Prostate gland (tissue), 2 donors: ENCODE measurements at places on chromosomes 7 and 10.

- no peak overlapping the region for H3K27ac ChIP-seq
- no peaks in the 10 kb centered on the region for H3K4me1 ChIP-seq
- no peaks in the 10 kb centered on the region for H3K27me3 ChIP-seq
- H3K36me3 ChIP-seq = no peaks in the 10 kb centered on the region
- DNase-seq = peak; percentile 42
Measured at GRCh38 chr7:113710310-113711096, 208.3 kb downstream of the PPP1R3A start.

GRCh38 chr10:60654813-60655464 is 123.3 kb upstream of the CDK1 start:
- no peaks in the 10 kb centered on the region for H3K4me1 ChIP-seq
- H3K4me3 ChIP-seq = no peak overlapping the region
- no peaks in the 10 kb centered on the region for H3K27me3 ChIP-seq
- no peak overlapping the region for H3K27ac ChIP-seq
- H3K36me3 ChIP-seq = no peaks in the 10 kb centered on the region
- DNase-seq = no peak

DNA sequence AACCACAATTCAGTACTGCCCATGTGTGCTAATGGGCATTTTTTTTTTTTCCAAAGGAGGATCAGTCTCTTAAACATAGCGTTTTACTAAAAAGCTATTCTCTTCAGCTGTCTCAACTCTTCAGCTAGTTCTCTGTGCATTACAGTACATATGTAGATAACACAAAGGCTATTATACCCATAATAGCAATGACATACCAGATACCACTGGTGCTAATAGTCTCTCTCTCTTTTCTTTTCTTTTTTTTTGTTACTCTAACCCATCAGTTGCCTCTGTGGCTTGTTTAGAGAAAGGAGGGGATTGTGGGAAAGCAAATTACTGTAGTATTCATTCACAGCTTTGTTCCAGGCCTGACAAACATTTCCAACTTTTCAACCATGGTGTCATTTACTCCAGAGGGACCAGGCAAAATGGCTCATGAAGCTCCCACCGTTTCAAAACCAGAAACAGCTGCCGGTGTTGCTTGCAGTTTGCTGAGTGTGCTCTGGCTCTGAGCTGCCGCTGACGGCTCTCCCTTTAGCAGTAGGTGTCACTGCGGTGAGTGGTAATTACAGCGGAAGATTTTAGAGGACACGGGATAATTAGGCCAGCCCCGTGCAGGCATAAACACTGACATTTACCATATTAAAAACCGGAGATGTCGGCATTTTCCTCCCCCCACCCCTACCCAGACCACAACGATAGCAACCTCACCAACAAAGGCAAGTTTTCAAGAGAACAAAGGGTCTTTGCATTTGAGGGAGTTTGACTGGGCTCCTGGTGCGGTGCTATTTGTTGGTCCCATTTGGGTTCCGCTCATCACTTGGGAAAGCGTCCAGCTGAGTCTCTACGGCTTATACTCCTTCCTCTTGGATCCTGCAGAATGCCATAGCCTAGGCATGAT is 1005.5 kb downstream of the KCNMA1 start:
- no peak for DNase-seq
- H3K27ac ChIP-seq = no peak overlapping the region
- no peaks in the 10 kb centered on the region for H3K36me3 ChIP-seq
- H3K4me1 ChIP-seq = no peaks in the 10 kb centered on the region
- no peak overlapping the region for H3K4me3 ChIP-seq

GRCh38 chr7:32462977-32463376 is 27.2 kb downstream of the LSM5 start:
- DNase-seq = no peak
- no peak overlapping the region for H3K27ac ChIP-seq
- no peaks in the 10 kb centered on the region for H3K27me3 ChIP-seq
- H3K4me1 ChIP-seq = no peaks in the 10 kb centered on the region
